ENCODE measurements at places on chromosomes 16 and 17.
A peak's percentile ranks its signal among the peaks of the same experiment; 100 is the strongest.

GRCh38 chr17:49365667-49366066, 3.6 kb upstream of the ZNF652 start:
- DNase-seq = peak; percentile 37
- no peak overlapping the region for H3K4me3 ChIP-seq
- no peaks in the 10 kb centered on the region for H3K27me3 ChIP-seq

- no peak overlapping the region for H3K27ac ChIP-seq
- peak; percentile 16 for DNase-seq
- H3K4me3 ChIP-seq = no peak overlapping the region
Measured at GRCh38 chr17:78753316-78754250, 28.5 kb downstream of the CYTH1 start.

- no peak for DNase-seq
- no peak overlapping the region for H3K4me3 ChIP-seq
- H3K36me3 ChIP-seq = no peaks in the 10 kb centered on the region
- H3K4me1 ChIP-seq = no peaks in the 10 kb centered on the region
Measured at GRCh38 chr16:66199189-66199588, 167.3 kb upstream of the CDH5 start.

GRCh38 chr16:30356401-30357084, 1.4 kb upstream of the CD2BP2 start:
- peaks cover 53% of the 10 kb centered on the region for H3K4me1 ChIP-seq
- no peak overlapping the region for H3K4me3 ChIP-seq
- no peaks in the 10 kb centered on the region for H3K27me3 ChIP-seq
- peaks cover 69% of the 10 kb centered on the region for H3K36me3 ChIP-seq
- peak overlapping the region; percentile 99 for H3K27ac ChIP-seq

DNA sequence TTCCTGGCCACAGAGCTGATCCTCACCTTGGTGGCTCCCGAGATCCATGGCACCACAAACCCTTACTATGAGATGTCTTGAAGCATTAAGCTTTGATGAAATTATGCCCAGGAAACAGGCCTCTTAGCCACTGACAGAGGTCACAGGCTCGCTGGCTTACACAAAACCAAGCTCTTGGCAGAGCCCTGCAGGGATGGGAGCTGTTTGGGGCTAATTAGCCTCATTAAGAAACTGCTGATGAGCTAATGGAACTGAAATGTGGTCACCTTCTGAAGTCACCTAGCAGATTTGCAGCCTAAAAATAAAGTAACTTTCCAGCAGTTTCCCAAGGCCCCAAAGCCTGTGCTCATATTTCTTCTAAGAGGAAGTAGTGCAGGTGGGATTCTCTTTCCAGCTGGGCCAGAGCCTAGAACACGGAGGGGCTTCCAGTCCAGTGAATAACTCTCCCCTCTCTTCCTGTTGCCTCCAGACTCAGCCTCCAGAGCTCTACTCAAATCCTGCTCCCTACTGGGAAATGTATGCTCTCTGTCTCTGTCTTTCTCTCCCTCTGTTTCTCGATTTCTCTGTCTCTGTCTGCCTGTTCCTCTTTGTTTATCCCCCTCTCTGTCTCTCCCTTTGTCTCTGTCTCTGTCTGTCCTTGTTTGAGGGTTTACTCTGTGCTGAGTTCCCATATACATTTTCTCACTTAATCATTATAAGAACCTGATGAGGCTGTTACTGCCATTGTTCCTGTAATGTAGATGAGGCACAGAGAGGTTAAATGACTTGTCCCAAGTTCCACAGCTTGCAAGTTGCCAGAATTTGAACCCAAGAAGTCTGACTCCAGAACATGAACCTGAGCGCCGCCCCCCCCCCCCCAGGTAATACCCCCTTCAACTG, 338.9 kb downstream of the CA10 start:
- H3K4me3 ChIP-seq = no peak overlapping the region
- H3K27ac ChIP-seq = no peak overlapping the region
- no peaks in the 10 kb centered on the region for H3K36me3 ChIP-seq
- no peak for DNase-seq
- no peaks in the 10 kb centered on the region for H3K4me1 ChIP-seq

DNA sequence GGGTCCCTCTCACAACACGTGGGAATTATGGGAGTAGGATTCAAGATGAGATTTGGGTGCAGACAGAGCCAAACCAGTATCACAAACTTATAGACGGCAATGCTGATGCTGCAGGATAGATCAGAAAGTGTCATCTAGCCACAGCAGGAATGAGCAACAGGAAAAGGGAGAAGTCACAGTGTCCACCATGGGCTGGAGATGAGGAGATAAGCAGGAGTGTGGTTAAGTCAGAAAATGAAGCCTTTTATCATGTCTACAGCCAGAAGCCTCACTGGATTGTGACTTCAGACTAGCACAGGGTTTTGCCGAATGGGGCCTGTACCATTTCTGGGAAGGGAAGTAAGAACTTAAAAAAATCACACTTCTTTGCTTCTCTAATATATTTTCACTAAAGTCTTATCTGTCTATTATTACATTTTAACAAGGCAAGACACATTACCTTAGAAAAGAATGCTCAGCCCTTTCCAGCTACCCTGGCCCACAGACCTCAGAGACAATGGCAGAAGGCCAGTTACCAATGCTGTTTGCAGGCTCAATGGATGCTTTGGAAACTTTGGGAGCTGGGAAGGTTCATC, 490.2 kb upstream of the SALL1 start:
- no peaks in the 10 kb centered on the region for H3K27me3 ChIP-seq
- H3K4me3 ChIP-seq = no peak overlapping the region
- no peak for DNase-seq

- H3K4me1 ChIP-seq = peaks cover 8% of the 10 kb centered on the region
- H3K27ac ChIP-seq = no peak overlapping the region
- H3K36me3 ChIP-seq = peaks cover 83% of the 10 kb centered on the region
- no peak overlapping the region for H3K4me3 ChIP-seq
- DNase-seq = no peak
Measured at GRCh38 chr17:21029036-21029435, 13.8 kb downstream of the USP22 start.

GRCh38 chr16:49632795-49633184, 223.1 kb downstream of the ZNF423 start:
- no peaks in the 10 kb centered on the region for H3K36me3 ChIP-seq
- no peak overlapping the region for H3K27ac ChIP-seq
- peaks cover 16% of the 10 kb centered on the region for H3K27me3 ChIP-seq
- no peak for DNase-seq
- H3K4me1 ChIP-seq = peaks cover 6% of the 10 kb centered on the region

DNA sequence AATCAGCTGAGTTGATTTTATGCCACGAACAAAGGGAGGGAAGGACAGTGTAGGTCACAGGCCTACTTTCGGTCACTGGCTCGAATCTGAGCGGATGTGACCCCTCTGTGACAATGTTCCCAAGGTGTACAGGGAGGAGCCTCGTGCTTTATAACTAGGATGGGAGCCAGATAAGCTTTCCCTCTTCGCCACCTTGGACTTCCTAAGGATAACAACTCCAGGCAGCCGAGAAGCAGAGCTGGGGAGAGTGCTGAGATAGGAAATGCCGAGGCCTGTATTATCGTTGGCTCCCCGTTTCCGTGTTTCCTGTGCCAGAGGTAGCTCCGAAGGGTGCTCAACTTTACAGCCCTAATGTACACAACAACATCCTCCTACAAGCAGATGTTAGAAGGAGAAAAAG, 217.8 kb upstream of the IRX3 start:
- H3K27ac ChIP-seq = no peak overlapping the region
- peaks cover 8% of the 10 kb centered on the region for H3K27me3 ChIP-seq
- no peaks in the 10 kb centered on the region for H3K36me3 ChIP-seq
- DNase-seq = no peak
- H3K4me3 ChIP-seq = no peak overlapping the region
- no peaks in the 10 kb centered on the region for H3K4me1 ChIP-seq

DNA sequence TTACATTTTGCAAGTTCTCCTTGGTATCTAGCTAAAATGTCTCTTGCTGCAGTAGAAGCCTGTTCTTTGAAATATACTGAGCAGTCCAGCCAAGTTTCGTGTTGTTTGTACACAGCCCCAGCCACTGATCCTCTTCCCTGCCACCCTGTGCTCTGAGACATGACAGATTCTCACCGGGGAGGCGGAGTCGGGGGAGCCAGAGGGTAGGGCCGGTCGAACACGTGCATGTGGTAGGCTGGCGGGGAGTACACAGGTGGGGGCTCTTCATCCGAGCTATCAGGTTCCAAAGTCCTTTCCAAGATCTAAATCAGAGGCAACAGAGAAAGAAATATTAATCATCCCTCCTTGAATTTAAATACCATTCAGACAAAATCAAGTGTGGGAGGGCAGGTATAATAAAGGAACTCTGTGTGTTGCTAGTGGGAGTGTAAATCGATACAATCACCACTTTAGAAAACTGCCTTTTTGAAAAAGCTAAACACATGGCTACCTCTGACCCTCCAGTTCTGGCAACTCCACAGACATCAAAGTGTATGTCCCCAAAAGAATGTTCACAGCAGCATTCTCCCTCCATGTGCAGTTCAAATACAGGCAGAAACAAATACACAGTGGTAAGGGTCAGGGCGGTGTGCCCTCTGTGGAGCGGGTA, 29.7 kb upstream of the MRPS23 start:
- H3K4me1 ChIP-seq = no peaks in the 10 kb centered on the region
- H3K4me3 ChIP-seq = no peak overlapping the region
- peak; percentile 50 for DNase-seq
- peaks cover 44% of the 10 kb centered on the region for H3K27me3 ChIP-seq
- H3K36me3 ChIP-seq = no peaks in the 10 kb centered on the region

GRCh38 chr16:89360760-89361435, 129.5 kb downstream of the ANKRD11 start:
- peaks cover 50% of the 10 kb centered on the region for H3K36me3 ChIP-seq
- H3K27me3 ChIP-seq = no peaks in the 10 kb centered on the region
- peaks cover 54% of the 10 kb centered on the region for H3K4me1 ChIP-seq

GRCh38 chr16:11181899-11182279, 74.1 kb downstream of the SOCS1 start:
- peaks cover 3% of the 10 kb centered on the region for H3K36me3 ChIP-seq
- H3K27ac ChIP-seq = no peak overlapping the region
- peaks cover 36% of the 10 kb centered on the region for H3K4me1 ChIP-seq
- H3K27me3 ChIP-seq = no peaks in the 10 kb centered on the region
- no peak for DNase-seq

GRCh38 chr16:49486400-49486799, 112.8 kb downstream of the C16orf78 start:
- H3K27ac ChIP-seq = no peak overlapping the region
- H3K4me1 ChIP-seq = peaks cover 9% of the 10 kb centered on the region
- no peak for DNase-seq
- H3K36me3 ChIP-seq = no peaks in the 10 kb centered on the region

DNA sequence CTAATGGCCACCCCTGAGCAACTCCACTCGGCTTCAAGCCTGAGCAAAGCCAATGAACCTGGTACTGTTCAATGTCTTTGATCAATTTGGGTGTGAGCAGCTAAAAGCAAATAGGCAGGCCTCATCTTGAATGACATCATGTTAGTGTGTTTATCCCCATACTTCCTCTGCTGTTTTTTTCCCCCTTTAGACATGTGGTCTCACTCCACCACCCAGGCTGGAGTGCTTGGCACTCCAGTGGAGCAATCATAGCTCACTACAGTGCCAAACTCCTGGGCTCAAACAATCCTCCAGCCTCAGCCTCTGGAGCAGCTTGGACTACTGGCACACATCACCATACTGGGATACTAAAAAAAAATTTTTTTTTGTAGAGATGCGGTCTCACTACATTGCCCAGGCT, 75.4 kb downstream of the ARHGAP17 start:
- H3K4me1 ChIP-seq = no peaks in the 10 kb centered on the region
- H3K27ac ChIP-seq = no peak overlapping the region
- H3K4me3 ChIP-seq = no peak overlapping the region
- H3K27me3 ChIP-seq = no peaks in the 10 kb centered on the region
- DNase-seq = no peak

- no peak for DNase-seq
- no peaks in the 10 kb centered on the region for H3K27me3 ChIP-seq
- H3K27ac ChIP-seq = no peak overlapping the region
- H3K4me1 ChIP-seq = no peaks in the 10 kb centered on the region
- H3K36me3 ChIP-seq = no peaks in the 10 kb centered on the region
Measured at GRCh38 chr17:72705905-72706395, 386.5 kb downstream of the SLC39A11 start.

GRCh38 chr17:27367121-27367981, 73.4 kb downstream of the WSB1 start:
- H3K4me1 ChIP-seq = peaks cover 27% of the 10 kb centered on the region
- no peak overlapping the region for H3K4me3 ChIP-seq
- no peaks in the 10 kb centered on the region for H3K36me3 ChIP-seq
- H3K27ac ChIP-seq = peak overlapping the region; percentile 7
- H3K27me3 ChIP-seq = no peaks in the 10 kb centered on the region

- peaks cover 74% of the 10 kb centered on the region for H3K36me3 ChIP-seq
- H3K4me3 ChIP-seq = no peak overlapping the region
- no peaks in the 10 kb centered on the region for H3K4me1 ChIP-seq
- no peak overlapping the region for H3K27ac ChIP-seq
- no peak for DNase-seq
- no peaks in the 10 kb centered on the region for H3K27me3 ChIP-seq
Measured at GRCh38 chr17:77096570-77097214, 44.1 kb upstream of the SEC14L1 start.

GRCh38 chr17:5702951-5703510, 118.7 kb upstream of the NLRP1 start:
- H3K4me1 ChIP-seq = no peaks in the 10 kb centered on the region
- no peak overlapping the region for H3K27ac ChIP-seq
- H3K4me3 ChIP-seq = no peak overlapping the region
- no peak for DNase-seq
- no peaks in the 10 kb centered on the region for H3K27me3 ChIP-seq

- H3K4me3 ChIP-seq = no peak overlapping the region
- no peak for DNase-seq
- no peaks in the 10 kb centered on the region for H3K4me1 ChIP-seq
Measured at GRCh38 chr17:63189082-63189481, 223.0 kb downstream of the TANC2 start.

DNA sequence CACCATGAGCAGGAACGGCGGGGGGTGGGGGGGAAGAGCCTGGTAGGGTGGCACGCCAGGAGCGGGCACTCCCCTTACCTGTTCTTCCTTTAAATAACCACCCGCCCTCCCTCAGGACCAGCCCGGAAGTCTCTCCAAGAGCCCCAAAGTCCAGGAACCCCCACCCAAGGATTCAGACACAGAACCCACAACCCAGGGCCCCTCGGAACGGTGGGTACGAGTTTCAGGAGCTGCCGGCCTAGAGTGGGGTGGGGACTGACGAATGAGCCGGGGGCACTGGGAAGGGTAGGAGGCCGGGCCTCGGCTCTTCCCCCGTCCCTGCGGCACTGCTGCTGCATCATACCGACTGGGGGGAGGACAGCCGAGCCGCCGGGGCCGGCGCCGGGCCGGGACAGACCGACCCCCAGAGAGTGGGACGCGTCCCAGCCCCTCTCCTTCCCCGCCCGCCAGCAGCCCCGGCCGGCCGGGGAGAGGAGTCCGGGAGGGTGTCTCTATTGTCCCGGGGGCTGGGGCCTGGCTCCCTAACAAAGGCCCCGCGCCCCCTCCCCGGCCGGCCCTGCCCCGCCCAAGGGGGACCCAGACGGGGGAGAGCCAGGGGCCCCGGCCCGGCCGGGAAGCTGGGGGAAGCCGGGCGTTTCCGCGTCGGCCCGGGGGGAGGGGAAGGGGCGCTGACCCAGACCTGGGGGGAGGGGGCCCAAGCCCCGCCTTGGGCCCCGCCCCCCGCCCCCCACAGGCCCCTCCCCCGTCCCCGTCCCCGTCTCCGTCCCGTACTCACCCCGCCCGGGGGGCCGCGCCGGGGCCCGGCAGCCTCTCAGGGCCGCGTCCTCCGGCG, 747 bp downstream of the ATXN7L3 start:
- peak overlapping the region; percentile 91 for H3K27ac ChIP-seq
- peak overlapping the region; percentile 79 for H3K4me3 ChIP-seq
- H3K4me1 ChIP-seq = peaks cover 27% of the 10 kb centered on the region
- H3K27me3 ChIP-seq = no peaks in the 10 kb centered on the region
- DNase-seq = peak; percentile 95

GRCh38 chr16:648071-648780, 939 bp upstream of the WDR90 start:
- H3K36me3 ChIP-seq = peaks cover 47% of the 10 kb centered on the region
- no peaks in the 10 kb centered on the region for H3K27me3 ChIP-seq
- no peak overlapping the region for H3K4me3 ChIP-seq
- no peak for DNase-seq
- peaks cover 88% of the 10 kb centered on the region for H3K4me1 ChIP-seq
